ENCODE measurements at places on chromosomes 2 and 18.

DNA sequence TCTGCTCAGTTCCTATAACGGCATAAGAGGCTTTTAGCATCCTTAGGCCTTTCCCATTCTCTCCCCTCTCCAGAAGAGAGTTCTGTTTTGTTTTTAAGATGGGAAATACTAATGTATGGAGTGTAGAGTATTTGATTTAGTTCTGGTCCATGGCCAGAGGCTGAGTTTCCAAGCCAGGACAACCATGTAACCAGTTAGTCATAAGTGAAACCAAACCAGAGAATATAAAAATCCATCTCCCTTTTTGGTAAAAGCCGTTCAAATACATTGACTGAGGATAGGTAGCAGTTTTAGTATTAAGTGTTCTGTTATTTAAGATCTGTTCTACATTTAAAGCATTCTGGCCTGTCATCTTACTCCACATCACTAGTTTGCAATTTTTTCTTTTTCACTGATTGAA, 3.1 kb downstream of the PSMD1 start:
- DNase-seq: no peak

DNA sequence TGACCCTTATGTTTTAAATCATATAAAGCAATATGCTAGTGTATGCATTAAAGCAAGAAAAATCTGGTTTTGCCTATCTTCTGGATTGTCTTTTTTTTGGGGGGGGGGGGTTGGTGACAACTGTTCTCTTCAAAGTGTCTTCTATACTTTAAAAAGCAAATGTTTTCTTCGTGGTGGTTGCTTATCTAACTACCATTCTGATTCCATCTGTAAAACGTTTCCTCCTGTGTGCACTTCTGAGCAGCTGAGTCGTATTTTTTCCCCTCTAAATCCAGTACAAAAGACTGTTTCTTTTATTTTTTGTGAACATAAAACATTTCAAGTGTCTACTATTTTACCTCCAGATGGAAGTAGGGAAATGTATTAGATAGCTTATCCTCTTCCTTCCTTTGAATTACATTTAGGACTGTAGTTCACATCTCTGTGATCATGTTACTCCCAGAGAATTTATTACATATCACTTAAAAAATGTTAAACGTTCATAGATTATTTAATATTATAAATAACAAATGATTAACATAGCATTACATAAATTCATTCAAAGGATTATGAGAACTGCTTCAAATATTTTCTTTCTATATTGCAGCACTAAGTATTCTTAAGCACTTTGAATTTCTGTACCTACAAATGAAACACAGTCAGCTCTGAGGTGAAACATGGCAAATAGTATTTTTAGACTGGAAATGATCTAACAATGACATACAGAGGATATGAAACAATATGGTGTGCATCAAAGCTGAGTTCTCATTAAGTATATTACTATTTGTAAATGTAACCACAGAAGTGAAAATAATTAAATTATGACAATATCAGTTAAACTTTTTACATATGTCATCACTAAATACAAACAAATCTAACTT, 56.4 kb downstream of the SCN3A start:
- no peak for DNase-seq

GRCh38 chr2:42495611-42496010, 1.8 kb upstream of the KCNG3 start:
- DNase-seq: no peak

GRCh38 chr2:13583609-13584008, 866.9 kb downstream of the TRIB2 start:
- no peak for DNase-seq

- no peak for DNase-seq
Measured at GRCh38 chr2:101277111-101277510, 24.4 kb downstream of the CNOT11 start.

Data from NCI-H345 (cell line).